Mesothelial cell of epicardium (in vitro differentiated cells): ENCODE measurements at places on chromosomes 4 and X.
A peak's percentile ranks its signal among the peaks of the same experiment; 100 is the strongest.

- DNase-seq, result no peak
These were observed 279.0 kb upstream of the GK2 start for GRCh38 chr4:79687006-79687405.

GRCh38 chr4:107192601-107193000, 156.5 kb upstream of the DKK2 start:
- DNase-seq, result no peak

DNA sequence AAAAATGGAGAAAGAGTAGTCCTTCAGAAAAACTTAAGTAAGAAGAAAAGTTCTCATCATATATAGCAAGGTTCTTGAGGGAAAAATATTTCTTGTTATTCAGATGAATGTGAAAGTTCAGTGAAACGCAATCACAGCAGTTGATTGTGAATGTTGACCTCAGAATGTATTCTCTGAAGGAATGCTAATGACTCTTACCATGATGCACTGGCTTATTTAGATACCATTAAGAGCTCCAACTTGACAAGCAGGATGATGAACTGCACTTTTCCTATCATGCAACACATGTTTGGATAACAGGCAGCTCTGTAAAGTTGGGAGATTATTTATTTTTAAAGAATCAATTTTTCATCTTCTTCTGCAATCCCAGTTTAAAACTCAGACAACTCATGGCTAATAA, 115.5 kb upstream of the MYOZ2 start:
- no peak for DNase-seq

DNA sequence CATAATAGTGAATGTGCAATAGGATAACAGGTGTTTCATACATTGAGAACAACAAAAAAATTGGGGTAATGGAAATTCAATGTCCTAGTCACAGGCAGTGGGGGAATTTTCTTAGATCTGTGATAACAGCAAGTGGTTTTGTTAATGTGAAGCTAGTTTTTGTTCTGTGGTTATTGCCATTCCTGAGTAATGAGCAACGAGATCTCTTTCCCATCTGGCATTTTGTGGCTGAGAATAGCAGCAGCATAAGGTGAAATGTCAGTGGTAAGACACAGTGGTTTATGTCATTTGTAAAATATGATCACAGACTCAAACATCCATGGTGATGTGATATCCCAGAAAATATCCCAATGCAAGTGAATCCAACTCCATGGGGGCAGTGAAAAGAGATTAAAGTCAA, 497.5 kb downstream of the KCNIP4 start:
- DNase-seq, result no peak

DNA sequence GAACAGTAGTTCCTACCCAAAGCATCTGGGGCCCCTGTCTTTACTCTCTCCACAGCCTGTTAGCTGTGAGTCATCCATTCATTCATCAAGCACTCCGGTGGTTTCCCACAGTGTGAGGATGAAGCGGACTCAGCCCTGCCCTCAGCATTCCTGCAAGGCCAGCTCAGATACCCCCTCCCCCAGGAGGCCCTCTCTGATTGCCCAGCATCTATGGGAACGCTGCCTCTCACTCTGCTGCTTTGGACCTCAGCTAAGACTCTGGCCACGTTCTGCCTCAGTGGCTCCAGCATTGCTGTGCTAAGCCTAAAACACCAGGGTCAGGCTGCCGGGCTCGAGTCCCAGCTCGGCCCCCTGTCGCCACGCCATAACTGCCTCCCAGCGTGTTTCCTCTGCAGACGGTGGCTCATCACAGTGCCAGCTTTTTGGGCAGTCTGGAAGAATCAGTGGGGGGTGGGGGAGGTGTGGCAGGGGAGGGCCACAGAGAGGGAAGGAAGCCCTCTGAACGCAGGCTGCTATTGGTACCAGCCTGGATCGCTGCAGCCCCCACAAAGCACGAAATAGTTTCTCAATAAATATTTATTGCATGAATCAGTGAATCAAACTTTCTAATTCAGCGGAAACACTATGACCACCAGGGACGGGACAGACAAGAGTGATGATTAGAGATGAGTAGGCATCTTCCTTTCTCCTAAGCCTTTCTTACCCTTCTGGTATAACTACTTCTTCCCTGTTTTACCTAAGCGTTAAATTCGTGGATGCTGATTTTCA, 74.4 kb downstream of the SORCS2 start:
- no peak for DNase-seq

- no peak for DNase-seq
These were observed 93.9 kb upstream of the C1QTNF7 start for GRCh38 chr4:15333692-15334633.

- DNase-seq, result no peak
These were observed 214.4 kb upstream of the CPEB2 start for GRCh38 chr4:14787894-14788293.

DNA sequence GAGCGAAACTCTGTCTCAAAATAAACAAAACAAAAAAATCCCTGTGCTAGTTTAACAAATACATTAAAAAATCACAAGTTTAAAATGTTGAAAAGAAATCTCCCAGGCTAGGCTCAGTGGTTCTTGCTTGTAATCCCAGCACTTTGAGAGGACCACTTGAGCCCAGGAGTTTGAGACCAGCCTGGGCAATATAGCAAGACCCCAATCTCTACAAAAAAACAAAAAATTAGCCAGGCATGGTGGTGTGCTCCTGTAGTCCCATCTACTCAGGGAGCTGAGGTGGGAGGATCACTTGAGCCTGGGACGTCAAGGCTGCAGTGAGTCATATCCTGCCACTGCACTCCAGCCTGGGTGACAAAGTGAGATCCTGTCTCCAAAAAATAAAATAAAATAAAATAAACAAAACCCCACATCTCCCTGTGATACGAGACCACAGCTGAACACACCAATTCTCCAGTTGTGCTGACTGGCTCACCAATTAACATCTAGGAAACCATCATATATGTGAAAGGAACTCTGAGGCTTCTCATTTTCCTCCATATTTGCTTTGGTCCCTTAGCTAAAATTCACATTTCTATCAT, 7.3 kb downstream of the RPS4X start:
- no peak for DNase-seq

DNA sequence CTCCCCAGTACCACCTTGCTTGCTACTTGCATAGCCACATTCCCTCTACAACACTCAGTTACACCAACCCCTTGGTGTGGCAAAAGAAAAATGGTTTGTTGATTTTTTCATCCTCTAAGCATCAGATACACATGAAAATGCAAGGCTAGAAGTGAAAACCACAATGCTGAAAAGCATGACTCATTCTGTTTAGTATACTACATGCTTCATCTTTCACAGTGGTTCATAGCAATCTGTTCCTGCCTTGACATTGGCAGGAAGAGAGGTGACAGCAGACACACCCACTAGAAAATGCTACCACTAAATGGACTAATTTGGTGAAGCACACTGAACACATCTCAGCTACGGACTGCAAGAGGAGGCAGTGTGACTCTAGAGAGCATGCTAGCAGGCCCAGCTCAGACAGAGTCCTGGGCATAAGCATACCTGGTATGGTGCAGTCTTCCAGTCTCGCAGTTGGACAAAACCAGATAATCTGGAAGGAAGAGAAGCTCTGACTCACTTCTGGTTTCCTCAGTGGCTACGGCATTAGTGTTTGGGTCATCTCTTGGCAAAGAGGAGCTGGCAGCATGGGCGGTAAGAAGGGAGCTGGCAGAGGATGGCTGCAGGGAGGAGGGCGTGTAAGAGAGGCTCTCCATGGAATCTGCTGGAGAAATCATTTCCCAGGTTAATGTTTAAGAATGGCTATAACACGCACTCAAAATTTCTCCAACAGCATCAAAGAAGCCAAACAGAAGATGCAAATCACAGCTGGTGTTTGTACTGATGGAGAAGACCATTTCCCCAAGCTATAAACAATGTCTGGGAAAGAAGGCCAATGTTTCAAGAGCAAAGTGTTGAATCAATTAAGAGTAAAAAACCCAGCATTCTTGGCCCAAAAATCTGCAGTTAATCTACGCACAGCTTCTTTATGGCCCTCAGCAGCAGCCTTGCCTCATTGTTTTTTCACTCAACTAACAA, 37.8 kb downstream of the GAB3 start:
- no peak for DNase-seq

DNA sequence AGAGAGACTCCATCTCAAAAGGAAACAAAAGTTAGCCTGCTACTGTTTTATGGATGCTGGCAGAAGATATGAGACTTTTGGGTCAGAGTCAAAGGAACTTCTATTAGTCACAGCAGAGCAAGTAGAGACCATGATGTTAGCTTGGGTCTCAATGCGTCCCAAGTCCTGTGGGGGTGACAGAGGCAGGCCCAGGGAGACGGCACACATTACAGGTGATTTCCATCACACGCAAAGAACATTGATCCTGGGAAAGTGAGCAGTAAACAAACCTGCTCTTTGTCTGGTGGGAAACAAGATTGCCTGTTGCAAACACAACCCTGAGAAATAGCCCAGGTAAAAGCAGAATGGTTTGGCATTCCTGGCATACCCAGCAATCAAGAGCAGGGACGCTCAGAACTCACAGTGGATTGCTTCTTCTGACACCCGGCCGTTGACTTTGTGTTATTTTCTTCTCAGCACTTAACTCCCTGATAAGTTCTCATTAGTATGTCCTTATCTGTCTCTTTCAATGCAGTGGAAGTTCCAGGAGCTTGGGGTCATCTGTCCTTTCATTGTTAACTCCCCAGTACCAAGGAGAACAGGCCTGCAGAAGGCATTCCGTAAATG, 51.2 kb upstream of the LGI2 start:
- DNase-seq, result no peak

DNA sequence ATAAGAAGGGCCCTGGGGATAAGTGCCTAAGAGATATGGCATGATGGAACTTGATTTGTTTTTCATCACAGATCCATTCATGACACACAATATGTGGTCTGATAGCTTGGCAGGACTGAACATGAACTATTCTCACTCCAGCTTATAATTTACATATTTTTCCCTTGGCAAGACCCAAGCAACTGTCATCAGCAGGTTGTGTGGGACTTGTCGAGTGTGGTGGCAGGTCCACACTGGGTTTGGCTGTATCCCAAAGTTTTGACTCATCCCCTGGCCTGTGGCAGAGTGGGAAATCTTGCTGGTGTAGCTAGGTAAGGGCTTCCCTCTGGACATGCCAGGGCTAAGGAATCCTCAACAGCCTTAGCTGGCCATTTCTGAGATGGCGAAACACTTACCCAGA, 81.0 kb upstream of the STIM2 start:
- no peak for DNase-seq

GRCh38 chr4:136150046-136150445, 1382.2 kb downstream of the PCDH18 start:
- DNase-seq, result no peak

DNA sequence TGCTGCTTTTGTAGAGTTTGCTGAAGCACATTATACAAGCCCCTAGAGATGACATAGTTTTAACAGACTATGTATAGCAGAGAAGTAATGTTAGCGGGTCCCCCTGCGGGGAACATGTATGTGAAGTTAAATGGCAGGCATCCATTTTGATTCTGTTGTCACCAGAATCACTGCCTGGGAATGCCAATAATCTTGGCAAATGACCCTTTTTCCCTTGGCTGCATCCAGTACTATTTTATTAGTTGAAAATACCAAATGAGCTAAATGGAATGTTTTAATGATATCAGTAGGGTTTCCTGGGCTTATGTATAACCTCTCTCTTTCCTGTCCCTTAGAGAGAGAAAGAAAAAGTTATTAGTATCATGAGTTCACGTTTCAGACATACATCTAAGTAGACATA, 93.6 kb downstream of the LIMCH1 start:
- no peak for DNase-seq

DNA sequence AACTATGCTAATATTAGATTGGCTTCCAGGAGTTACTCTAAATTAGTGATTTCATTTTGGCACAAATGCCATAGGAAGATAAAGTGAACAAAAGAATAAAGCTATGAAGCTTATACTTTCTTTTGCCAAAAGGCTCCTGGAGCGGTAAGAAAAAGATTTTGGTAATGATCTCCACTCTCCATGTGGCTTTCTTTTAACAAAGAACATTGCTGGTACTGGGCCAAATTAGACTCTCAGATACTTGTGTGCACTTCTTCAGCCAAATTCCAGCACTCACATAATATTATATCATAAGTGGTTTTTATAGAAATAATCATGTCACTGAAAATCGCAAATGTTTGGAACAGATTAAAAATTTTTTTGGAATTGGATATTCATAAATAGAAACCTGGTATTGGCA, 142.4 kb upstream of the FGF13 start:
- DNase-seq, result no peak

DNA sequence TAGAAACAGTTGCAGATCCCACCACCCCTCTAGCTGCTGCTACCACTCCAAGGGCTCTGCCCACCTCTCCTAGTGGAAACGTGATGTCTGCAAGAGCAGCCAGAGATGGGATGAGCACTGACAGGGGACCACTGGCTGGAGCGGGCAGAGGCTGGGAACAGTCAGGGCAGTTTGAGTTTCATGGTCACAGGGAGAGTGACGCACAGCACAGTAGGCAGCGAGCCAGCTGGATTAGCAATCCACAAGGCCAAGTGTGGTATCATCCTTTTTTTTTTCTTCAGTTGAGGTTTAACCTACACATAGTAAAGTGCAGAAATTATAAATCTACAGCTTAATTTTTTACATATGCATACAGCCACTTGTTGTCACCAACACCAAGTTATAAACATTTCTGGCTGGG, 6.4 kb upstream of the SCML2 start:
- no peak for DNase-seq

GRCh38 chr4:130640592-130640991, 1544.6 kb downstream of the C4orf33 start:
- DNase-seq, result no peak

- DNase-seq, result no peak
These were observed 49.4 kb downstream of the ARHGEF6 start for GRCh38 chrX:136731207-136731782.

DNA sequence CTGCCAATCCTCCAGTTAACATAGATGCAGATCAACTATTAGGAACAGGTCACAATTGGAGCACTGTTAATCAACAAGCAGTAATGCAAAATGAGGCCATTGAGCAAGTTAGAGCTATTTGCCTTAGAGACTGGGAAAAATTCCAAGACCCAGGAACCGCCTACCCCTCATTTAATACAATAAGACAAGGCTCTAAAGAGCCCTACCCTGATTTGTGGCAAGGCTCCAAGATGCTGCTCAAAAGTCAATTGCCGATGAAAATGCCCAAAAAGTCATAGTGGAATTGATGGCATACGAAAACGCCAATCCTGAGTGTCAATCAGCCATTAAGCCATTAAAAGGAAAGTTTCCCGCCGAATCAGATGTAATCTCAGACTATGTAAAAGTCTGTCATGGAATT, 20.5 kb upstream of the TRIM61 start:
- no peak for DNase-seq

GRCh38 chrX:103533511-103534216, 14.4 kb upstream of the RAB40A start:
- DNase-seq, result peak; percentile 80

GRCh38 chr4:26294904-26295303, 25.9 kb upstream of the RBPJ start:
- no peak for DNase-seq

GRCh38 chr4:184790826-184791225, 34.9 kb downstream of the ACSL1 start:
- no peak for DNase-seq
